ENCODE measurements at places on chromosomes 3 and 15.

- DNase-seq, result no peak
Observed at GRCh38 chr3:72092778-72093177, 307.8 kb upstream of the PROK2 start.

DNA sequence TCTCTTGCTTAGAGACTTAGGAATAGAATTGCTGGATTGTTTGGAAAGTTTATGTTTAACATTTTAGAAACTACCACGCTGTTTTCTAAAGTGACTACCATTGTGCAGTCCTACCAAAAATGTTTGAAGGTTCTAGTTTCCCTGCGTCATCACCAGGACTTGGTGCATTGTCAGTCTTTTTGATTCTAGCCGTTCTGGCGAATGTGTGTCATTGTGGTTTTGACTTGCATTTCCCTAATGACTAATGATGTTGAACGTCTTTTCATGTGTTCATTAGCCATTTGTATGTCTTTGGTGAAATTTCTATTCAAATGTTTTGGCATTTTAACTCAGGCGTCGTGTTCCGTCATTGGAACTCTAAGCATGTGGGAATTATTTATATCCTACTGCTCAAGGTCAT is 58.0 kb downstream of the CHD2 start:
- no peak for DNase-seq

- no peak for DNase-seq
Observed at GRCh38 chr15:57923750-57924149, 141.8 kb downstream of the ALDH1A2 start.

GRCh38 chr15:51349156-51349844 is 7.8 kb downstream of the GLDN start:
- DNase-seq, result no peak

DNA sequence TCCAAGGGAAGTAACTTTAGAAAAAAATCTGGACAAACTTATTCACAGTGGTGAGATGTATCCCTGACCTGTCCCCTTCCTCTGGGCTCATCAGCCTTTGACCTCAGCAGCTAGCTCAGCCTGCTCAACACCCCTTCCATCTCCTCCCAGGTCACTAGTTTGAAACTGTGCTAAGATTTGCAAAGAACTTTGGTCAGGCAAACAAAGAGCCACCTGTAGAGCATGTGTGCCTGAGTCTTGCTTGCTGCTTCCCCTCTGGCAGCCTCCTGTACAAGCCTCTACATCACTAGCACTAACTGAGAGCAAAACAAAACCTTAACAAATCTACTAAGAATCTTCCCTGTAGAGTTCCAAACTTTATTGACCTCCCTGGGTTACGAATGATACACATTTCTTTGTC is 43.9 kb downstream of the NR1I2 start:
- DNase-seq, result no peak

DNA sequence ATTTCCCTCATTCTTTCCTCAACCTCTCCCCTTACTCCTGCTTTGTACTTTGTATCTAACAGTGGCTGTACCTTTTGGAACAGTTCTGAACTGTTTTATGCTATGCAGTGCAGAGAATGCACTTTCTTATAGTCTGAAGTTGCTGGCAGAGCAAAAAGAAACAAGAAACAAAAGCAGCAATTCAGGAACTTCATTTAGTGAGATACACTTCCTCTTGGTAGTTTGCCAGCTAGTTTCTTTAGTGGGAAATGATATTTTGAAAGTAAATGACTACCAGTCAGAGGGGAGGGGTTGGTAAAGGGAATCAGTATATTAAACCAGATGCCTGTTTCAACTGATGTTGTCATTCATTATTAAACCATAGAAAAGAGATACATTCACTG is 55.0 kb upstream of the CHD2 start:
- no peak for DNase-seq

DNA sequence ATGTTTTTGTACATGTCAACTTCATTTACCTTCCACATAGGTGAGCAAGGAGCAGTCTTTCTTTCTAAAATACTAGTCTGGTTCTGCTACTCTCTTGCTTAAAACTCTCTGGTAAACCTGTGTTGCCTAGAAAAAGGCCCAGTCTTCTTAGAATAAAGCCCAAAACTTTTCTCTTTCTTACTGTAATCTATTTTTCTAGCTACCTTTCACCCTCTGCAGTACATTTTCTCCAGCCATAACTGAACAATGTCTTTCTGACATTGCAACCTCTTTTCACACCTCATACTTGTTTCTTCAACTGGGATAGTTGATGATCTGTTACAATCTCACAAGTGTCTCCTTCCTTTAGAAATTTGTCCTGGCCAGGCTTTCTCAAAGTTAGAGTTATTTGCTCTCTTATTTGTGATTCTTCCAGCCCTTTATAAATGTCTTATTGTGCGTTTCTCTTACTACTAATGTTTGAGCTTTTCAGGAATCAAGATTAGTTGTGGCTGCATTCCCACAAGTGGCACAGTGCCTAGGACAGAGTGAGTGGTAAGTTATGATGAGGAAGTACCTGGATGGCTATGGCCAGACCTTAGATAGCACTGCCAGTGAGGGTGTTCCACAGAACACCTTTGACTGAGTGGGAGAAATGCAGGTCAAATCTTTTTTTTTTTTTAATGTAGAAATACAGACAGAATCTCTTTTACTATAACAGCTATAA is 313.4 kb upstream of the SATB1 start:
- DNase-seq, result no peak

DNA sequence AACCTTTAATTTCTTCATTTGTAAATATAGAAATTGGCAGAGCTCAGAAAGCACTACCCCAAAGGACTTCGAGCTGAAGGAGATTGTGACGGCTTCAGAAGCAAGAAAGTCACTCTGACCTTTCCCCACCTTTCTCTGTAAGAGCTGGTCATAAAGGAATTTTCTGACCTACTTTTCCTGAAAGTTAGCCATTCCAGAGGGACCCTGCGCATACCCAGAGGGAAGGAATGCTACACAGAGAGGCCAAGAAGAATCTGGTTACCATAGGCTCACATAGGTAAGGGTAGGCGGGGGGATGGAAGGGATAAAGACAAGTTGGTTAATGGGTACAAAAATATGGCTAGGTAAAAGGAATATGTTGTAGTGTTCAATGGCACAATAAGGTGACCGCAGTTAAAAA is 1080.3 kb downstream of the ZPLD1 start:
- no peak for DNase-seq

GRCh38 chr3:170040418-170040817 is 2.6 kb downstream of the GPR160 start:
- no peak for DNase-seq
